ENCODE measurements at places on chromosomes 1 and 21.

DNA sequence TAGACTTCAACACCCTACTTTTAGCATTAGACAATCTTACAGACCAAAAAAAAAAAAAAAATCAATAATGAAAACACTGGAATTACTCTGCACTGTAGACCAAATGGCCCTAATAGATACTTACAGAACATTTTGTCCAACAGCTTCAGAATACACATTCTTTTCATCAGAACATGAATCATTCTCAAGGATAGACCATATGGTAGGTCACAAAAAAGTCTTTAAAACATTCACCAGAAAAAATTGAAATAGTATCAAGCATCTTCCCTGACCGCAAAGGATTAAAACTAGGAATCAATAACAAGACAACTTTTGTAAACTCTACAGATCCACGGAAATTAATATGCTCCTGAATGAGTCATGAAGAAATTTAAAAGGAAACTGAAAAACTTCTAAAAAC lies 22.5 kb downstream of the ZNF670 start:
- DNase-seq, result no peak

GRCh38 chr1:56819387-56819899 lies at the start of gene FYB2:
Gene FYB2 (minus strand): TSS chr1:56819404. CDS start chr1:56819290, 114 bp downstream.
- peak; percentile 33 for DNase-seq

DNA sequence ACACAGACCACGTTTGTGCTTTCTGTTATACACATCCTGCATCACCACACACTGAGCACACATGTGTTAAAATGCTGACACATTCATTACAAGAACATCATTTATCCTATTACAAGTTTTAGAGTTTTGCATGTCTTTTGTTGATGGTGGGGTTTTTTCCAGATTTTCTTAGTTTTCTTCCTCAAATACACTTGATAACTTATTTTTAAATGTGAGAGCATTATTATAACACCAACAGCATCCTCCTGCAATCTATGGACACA lies 67.3 kb downstream of the TGFBR3 start:
- no peak for DNase-seq

- DNase-seq, result no peak
Measured at GRCh38 chr1:111819566-111820263, 64.0 kb downstream of the DDX20 start.

- DNase-seq, result no peak
Measured at GRCh38 chr1:18012686-18013085, 94.9 kb upstream of the IGSF21 start.

DNA sequence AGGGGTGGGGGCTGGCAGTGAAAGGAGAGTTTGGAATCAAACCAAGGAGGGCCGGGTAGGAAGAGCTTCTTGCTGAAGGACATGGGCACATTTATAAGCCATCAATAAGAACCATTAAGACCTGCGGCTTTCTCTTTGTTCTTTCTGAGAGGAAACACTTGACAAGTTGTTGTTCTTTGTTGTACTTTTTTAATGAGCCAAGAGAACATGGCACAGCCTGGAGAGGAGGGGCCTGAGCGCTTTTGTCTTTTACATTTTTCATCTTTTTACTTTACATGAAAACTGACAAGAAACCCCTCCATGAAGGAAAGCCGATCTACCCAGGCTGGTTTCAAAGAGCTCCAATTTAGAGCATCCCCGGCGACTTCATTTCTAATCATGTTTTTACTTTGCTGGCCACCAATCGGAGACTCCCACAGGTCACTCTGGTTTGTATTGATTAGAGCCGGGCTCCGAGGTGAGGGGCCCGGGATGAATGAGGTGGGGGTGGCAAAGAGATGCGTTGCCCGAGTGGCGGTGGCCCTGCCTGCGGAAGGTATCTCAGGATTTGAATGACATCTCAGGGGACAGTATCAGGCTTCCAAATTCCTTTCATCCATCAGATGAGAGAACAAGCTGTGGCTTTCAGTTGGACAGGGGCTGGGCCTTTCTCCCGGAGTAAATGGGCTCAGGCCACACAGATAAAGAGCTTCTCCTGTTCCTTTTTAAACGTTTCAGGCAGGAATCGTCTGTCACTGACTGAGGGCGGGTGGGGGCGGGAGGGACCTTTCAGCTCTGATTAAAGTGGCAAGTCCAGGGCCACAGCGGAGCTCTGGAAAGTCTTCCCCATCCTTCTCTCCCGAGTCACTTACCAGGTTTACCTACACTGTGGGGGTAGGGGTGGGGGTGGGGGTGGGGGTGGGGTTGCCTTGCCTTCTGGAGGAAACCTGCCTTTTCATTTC lies 138.8 kb upstream of the ARHGEF16 start:
- no peak for DNase-seq

GRCh38 chr1:157110003-157110402 lies 10.4 kb upstream of the ETV3L start:
- no peak for DNase-seq
